Stimulated activated naive B cell treated with anti-CD40 and anti-IgM and Interleukin-4, amounts not matched to agents 10 μg/mL and 1 μg/mL and 100 μg/mL, for 72 hours (primary cell): ENCODE measurements at places on chromosomes 4 and X.

DNA sequence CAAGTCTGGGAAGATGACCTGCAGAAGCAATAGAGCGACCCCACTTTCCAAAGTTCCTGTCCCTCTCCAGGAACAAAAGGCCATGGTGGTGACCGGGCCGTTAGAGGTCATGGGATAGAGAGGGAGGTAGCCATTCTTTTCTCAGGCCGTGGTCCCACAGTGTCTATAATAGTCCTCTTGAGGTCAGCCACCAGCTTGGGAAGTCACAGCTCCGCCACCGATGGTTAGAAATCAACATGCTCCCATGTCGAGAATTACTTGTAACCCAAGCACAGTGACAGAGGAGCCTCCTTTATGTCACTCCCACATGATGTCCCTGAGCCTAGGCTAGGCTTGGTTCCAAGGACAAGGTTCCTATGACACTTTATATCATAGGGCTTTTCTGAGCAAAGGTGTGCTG is 48.3 kb upstream of the CBR4 start:
- DNase-seq: no peak

GRCh38 chr4:77127215-77127614 is 29.8 kb upstream of the CCNG2 start:
- no peak for DNase-seq

DNA sequence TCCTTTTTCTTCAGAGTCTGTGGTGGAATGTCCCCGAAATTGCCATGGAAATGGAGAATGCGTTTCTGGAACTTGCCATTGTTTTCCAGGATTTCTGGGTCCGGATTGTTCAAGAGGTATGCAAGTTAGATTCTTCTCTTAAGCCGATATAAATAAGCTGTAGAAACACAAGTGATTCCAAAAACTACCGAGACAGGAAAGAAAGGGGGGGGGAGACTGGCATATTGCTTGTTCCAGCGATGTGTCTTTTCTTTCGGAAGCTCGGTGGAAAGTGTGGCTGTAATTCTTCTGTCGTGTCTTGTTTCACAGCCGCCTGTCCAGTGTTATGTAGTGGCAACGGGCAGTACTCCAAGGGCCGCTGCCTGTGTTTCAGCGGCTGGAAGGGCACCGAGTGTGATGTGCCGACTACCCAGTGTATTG is 236.9 kb downstream of the DCTD start:
- DNase-seq: no peak

DNA sequence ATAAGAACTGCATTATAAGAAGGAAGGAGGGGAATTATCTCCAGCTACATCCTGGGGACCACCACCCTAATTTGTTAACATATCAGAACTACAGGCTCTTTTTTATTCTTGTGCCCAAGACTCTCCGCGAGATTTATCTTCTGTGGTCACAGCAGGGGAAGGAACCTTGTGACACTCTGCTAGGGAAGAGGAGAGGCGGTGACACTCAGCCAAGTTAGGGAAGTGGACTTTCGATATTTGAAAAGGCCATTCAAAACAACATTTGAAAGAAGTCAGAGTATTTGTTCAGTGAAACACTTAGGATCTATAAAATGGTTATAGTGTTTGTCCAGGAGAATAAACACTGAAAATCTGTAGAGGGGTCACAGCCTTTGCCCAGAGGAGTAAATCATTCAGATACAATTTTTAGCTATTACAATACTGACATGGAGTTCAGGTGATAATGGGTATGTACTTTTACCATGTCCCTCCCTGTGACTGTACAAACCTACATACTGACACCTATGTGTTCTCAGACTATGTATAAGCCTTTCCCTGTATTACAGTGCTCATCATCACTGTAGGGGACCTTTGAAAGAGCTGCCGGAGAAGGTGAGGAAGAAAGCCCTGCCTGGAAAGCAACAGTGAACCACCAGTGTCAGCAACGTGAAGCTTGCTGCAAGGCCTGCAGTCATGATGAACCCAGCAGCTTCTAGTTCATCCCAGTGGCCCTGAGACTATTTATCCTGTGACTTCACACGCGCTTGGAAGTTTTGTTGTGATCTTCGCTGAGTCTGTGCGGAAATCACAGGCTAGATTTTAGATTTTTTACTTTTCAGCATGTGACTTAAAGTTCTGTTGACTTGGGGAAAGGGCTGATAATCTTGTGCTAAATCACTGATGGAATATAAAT is 8.5 kb upstream of the PTTG2 start:
- no peak for DNase-seq

- DNase-seq: no peak
Observed at GRCh38 chrX:31658360-31658759, 586.5 kb upstream of the FTHL17 start.

DNA sequence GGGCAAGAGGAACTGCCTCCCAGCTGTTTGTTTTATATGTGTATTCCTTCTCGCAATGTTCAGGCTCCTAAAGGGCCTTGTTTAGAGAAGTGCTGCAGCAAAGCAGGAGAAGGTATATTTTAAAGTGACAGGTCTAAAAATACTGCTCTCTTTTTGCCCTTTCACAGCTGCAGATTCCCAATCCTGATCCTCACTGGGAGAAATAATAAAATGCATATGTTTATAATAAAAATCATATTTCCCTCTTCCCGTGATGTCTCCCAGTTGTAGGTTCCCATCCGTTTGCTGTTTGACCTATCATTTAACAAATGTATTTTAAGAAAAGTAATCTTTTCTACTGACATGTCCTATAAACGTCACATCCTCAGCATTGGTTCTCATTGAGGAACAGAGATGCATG is 62.7 kb upstream of the GPC4 start:
- DNase-seq: no peak

DNA sequence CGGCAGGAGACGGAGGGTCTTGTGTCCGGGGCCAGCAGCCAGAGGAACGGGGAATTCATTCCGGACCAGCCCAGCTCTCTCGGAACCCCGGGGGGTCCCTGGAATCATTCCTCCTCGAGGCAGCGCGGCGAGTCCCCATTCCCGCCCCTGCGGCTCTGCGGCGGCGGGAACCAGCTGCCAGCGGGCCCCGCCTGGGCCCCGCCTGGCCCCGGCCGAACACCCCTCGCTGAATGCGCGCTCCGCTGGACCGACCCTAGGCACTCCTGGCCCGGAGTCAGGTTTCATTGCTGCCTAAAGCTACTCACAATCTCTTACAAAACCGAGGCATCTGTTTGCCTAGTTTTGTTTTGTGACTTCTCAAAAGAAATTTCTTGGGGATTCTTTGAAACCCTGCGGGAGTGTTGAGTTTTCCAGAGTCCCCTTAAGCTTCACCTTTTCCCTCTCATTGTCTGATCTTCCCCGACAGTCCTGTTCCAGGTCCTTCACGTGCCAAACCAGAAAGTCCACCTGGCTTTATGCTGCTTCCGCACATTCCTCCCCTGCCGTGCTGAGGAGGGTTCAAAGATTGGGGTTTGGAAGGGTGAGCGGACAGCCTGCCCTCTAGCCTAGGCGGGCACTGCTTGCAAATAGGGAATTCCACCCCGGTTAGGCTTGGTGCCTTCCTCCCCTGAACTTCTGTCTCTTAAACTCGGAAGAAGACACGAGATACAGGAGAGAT is 789 bp downstream of the ARHGAP10 start:
- no peak for DNase-seq
